ENCODE measurements at places on chromosomes 16 and 17.

DNA sequence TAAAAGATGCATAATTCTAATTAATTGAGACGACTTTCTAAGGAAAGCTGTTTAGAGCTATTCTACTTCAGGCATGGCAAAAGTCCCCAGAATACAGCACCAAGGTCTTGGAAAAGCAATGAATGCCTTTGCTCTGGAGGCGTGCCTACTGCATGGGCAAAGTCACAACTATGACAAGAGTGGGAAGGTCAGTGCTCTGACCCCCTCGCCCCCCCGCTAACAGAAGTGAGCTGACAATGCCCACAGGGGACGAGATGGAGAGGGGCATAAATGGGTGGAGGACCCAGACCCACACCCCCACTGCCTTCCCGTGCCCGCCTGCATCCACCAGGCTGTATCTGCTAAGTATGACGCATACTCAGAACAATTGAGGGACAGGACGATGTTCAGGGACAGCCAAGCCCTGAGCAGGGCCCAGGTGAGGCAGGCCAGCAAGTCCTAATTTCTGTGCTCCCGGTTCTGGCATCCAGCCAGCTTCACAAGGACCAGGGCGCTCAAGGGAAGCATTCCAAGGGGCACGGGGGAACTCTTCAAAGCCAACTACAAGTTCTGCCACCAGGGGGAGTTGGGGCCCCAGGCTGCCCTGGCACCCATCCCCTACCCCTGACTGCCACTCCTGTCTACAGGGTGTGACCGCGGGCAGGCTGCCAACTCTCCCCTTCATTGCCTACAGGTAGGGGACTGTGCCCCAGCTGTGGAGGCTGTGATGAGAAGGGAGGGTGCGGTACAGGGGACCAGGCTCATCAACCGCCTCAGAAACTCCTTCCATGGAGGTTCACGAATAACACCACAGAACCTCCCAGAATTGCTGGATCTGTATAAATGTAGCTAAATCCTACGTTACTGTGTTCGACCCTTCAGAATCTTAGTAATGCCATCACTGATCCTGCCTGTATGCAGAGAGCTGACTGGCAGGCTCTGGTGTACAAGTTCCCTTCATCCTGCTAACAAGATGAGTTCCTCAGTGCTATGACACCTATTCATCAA, 20.8 kb downstream of the NPRL3 start:
- DNase-seq, result no peak

DNA sequence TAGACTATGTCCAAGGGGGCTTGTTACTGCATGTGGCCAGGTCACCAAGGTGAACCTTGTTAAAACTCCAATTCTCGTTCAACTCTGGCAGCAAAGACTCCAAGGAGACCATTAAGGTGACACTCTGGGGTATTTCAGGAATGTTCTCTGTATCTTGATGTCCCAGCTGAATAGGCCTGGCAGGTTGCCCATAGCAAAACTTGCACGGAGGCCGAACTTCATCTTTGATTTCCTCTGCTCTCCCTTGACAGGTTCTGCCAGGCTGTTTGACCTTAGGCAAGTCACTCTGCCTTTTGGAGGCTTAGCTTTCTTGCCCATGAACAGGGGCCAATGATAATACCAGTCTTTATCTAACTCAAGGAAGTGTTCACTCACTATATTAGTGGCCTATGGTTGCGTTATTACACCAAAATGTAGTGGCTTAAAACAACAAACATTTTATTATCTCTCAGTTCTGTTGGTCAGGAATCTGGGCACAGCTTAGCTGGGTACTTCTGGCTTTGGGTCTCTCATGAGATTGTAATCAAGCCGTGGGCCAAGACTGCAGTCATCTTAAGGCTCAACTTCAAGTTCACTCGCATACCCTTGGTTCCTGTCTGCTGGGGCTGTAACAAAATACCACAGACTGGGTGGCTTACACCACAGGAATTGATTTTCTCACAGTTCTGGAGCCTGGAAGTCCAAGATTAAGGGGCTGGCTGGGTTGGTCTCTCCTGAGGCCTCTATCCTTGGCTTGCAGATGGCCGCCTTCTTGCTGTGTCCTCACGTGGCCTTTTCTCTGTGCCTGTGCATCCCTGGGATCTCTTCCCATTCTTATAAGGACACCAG, 168.5 kb downstream of the UTP18 start:
- DNase-seq, result no peak

GRCh38 chr16:87844809-87845208, 24.5 kb downstream of the SLC7A5 start:
- no peak for DNase-seq

- DNase-seq, result peak; percentile 56
These were observed 662 bp upstream of the TUBB3 start for GRCh38 chr16:89922477-89922883.

DNA sequence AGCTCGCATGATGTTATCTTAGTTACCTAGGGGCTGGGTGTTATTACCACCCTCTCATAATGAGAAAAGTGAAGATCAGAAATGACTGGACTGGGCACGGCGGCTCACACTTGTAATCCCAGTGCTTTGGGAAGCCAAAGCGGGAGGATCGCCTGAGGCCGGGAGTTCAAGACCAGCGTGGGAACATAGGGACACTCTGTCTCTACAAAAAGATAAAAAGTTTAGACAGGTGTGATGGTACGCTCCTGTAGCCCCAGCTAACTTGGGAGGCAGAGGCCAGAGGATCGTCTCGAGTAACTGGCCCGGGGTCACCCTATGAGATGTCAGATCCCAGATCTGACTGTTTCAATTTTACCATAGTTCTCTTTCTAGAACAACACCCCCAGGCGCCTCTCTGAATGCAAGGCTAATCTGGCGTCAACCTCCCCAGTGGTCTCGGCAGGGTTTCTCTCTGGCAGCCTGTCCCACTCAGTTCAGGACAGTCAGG, 1.9 kb upstream of the CCDC102A start:
- DNase-seq, result no peak

DNA sequence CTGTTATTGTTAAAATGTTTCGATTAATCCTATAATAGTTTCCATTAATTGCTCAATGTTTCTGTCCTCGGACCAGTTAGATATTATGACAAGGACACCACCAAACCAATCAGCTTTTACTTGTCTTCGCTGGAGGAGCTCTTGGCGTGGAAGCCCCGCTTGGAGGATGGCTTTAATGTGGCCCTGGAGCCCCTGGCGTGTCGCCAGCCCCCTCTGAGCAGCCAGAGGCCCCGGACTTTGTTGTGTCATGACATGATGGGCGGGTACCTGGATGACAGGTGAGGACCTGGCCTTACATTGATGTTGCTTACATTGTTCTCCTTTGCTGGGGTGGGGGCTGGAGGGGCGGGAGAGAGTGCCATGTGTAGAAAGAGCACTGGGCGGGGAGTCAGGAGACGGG, 3.0 kb downstream of the ENGASE start:
- DNase-seq, result no peak

DNA sequence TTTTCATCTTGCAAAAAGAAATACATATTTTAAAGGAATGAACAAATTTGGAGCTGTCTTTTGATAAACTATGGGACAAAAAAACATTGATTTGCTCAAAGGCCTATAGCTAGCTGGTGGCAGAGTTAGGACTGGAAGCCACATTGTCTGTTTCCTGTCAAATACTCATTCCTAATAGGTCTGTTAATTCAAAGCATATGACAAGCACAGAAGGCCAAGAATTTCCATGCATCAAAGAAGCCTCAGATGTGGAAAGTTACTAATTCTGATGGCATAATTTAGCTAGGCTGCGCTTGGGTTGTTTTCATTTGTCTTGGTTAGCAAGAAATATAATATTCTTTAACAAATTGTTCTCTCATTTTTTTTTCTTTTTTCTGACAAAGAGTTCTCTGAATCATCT, 98.0 kb downstream of the CDK5R1 start:
- DNase-seq, result no peak

- DNase-seq, result no peak
These were observed 223.1 kb downstream of the SOX9 start for GRCh38 chr17:72343911-72344310.

- DNase-seq, result no peak
These were observed 14.2 kb downstream of the SLC47A2 start for GRCh38 chr17:19702217-19702641.

DNA sequence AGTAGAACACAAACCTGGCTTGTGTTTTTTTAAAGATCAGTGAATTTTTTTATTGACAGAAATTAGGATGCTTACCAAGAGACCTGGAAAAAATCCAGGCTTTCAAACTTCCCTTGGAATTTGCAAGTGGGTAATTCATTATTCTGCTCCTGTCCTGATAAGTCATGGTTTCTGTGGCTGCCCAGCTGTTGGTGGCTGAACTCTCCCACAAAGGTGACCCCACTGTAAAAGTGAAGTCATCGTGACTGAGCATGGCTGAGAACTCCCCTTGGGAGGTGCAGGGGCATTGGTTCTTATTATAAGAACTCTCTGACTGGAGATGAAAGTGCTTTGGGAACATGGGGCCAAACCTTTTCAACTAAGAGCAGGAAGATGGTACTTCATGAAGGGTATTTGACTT, 46.6 kb upstream of the TANC2 start:
- peak; percentile 14 for DNase-seq

- no peak for DNase-seq
These were observed 2.0 kb downstream of the DDX5 start for GRCh38 chr17:64503821-64504768.

- DNase-seq, result no peak
These were observed 7.1 kb upstream of the CPSF4L start for GRCh38 chr17:73268582-73269328.

GRCh38 chr17:7183433-7184090, 4.4 kb upstream of the ASGR1 start:
- DNase-seq, result no peak

GRCh38 chr16:31876951-31877828, 3.6 kb downstream of the ZNF267 start:
- DNase-seq, result peak; percentile 90

- DNase-seq, result no peak
These were observed 8.9 kb upstream of the MRTFB start for GRCh38 chr16:14062261-14062660.

- no peak for DNase-seq
These were observed 3.4 kb downstream of the SP6 start for GRCh38 chr17:47847341-47848197.

DNA sequence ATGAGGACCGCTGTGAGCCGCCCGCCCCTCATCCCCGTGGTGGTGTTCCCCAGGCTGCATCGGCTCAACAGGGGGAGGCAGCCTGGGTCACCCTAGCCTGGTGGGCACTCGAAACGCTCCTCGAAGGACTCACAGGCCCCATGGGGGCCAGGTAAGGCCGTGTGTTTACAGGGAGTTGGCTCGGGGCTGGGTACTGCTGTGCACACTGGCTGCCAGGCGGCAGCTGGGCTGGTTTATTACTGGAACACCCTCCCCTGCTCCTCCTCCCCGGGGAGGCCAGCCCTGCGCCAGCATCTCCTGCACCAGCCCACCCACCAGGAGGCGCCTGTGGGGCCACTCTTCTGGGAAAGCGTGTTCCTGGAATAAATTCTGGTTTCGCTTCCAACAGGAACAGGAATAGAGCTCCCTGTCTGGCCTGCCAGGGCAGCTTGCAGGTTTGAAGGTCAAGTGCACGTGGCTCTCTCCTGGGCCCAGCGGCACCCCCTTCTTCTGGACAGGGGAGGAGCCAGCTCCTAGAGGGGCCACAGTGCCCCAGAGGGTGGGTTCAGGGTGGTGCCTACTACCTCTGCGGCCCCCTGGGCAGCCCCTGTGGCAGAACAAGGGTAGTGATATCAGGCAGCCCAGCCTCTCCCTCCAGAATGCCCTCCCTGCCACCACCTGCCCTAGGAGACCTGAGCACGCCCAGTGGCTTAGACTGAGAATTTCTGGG, 11.3 kb downstream of the MCRIP1 start:
- DNase-seq, result no peak

GRCh38 chr16:11896486-11897176, 19.1 kb downstream of the GSPT1 start:
- peak; percentile 76 for DNase-seq

DNA sequence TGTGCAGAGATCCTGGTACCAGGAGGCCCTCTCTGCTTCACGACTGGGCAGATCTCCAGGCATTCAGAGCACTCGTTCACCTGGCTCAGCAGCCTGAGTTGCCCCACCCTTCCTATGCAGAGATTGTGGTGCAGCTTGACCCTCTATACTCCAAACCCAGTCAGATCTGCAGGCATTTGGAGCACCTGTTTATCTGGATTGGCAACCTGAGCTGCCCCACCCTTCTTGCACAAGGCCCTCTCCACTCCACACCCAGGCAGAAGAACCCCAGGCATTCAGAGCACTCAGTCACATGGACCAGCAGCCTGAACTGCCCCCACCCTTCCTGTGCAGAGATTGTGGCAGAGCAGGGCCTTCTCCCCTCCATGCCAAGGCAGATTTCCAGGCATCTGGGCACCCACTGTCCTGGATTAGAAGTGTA, 88.4 kb upstream of the CDH5 start:
- DNase-seq, result no peak

GRCh38 chr16:4109250-4109736, 6.9 kb downstream of the ADCY9 start:
- no peak for DNase-seq

- no peak for DNase-seq
These were observed 491 bp downstream of the SLC25A19 start for GRCh38 chr17:75288770-75289114.

DNA sequence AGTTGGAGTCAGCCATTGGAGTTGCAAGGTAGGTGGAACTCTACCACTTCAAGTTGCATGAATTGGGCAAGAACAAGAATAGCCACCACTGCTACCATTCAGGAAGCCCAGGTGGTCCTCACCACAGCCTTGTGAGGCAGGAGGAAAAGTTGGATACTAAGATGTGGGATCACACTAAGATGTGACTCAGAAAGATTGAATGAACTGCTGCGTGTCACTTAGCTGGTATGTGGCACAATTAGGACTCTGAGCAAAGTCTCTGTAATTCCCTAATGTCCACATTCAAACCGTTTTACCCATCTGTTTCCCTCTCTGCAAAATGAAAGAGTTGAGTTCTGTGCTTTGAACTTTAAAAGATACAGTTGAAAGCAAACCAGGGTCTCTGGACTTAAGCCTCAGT, 44.7 kb upstream of the HS3ST3A1 start:
- DNase-seq, result no peak

DNA sequence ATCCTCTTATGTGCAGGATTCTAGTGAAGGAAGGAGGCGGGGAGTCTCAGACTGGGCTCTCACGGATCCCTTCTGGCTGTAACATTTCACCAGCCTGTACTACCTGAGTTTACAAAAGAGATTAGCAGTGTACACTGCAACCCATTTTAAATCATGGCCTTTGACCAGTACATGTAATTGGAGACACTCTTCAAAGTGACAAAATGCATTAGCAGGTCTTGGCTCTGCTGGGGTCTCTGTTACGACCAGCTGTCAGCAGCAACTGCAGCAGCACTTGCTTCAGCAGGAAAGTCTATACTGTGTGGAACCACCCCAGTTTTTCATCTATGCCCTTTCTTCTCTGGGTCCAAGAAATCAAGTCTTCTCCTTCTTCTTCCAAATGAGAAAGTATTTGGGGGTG, 322.8 kb upstream of the ASIC2 start:
- DNase-seq, result no peak

Measured in HS-5 (cell line).